GM23338 (cell line): ENCODE measurements at places on chromosomes 5 and 9. TPM values are rescaled to one million over a fixed set of nuclear protein-coding genes. Genes with fewer than 3 reads are reported as not detected.

DNA sequence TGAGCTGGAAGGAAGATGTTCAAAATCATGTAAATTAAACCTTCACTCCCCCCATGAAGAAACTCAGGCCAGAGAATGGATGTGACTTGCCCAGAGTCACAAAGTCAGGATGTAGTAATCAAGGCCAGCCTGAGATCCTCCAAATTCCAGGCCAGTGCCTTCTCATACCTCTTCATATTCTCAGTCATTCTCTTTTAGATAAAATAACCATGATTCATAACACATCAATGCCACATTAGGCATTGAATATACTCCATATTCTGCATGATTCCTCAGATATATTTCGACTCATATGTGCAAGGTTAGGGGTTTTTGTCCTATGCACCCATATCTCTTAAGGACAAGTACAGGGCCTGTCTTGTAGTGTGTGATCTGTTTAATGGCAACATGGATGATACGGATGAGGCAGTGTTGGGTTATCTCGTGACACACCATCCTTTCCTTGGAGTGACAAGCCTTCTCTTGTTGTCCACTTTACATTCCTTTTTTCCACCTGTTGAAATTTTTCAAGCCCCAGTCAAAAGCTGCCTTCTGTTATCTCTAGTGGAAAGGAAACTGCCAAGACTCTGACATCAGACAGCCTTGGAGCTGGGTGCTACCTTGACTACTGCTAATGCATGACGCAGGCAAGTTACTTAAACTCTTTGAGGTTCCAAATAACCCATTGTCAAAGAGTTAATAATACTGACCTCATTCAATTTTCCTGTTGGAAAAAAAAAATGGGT, 227.5 kb upstream of the NR4A3 start:
- no peak overlapping the region for H3K4me3 ChIP-seq
- H3K27ac ChIP-seq: no peak overlapping the region
- no peaks in the 10 kb centered on the region for H3K36me3 ChIP-seq
- no peaks in the 10 kb centered on the region for H3K27me3 ChIP-seq
- H3K4me1 ChIP-seq: no peaks in the 10 kb centered on the region

DNA sequence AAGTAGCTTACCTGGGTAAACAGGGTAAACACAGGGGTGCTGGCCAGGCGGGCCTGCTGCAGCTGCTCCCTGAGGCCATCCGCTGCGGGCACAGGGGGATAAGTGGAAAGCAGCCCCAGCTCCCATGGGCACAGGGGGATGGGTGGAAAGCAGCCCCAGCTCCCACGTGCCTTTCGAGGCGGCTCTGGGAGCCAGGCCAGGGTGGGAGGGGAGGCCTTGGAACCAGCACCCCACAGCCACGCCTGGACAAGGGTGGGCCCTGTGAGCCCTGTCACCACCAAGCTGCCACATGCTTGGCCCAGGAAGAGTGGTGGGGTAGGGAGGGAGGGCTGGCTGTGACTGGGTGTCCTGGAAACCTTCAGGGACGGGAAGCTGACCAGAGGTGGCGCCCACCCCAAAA, 7.8 kb upstream of the CARD9 start:
- H3K4me3 ChIP-seq: no peak overlapping the region
- DNase-seq: no peak
- H3K27me3 ChIP-seq: no peaks in the 10 kb centered on the region

- no peak overlapping the region for H3K4me3 ChIP-seq
- H3K27ac ChIP-seq: no peak overlapping the region
- no peak for DNase-seq
- 0 out of 2 replicates have a peak, but pooled peaks cover under 1% of the 10 kb centered on the region for H3K36me3 ChIP-seq
- peaks cover 10% of the 10 kb centered on the region; the same call in 1 of the 2 replicates for H3K4me1 ChIP-seq
These were observed 24.5 kb downstream of the MRPS30 start for GRCh38 chr5:44833249-44833648.

DNA sequence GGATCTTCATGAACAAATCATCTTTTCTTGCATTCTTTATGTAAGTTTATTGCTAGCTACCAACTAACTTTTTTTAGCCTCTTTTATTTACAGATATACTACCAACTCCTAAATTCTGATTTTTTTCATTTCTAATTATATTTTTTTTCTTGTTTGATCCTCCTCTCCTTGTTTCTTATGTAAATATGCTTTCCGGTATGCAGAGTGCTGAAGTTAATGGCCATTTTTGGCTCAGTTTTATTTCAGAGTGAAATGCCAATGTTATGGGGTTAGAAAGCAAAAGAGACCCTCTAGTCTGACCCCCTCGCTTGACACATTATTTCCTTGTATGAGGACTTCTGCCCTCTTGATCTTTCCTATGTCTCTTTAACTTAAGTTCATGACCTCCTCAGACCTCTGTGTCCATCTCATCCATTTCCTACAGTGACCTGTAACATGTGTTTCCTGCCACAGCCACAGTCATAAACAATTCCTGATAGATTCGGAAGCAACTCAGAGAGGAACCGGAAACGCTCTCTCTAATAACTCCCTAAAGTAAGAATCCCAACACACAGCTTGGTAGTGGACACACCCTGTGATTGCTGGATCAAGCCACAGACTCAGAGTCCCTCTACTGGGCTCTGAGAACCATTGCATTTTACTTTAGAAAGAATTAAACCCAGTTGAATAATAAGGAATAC, 42.9 kb upstream of the AFAP1L1 start:
- H3K27me3 ChIP-seq: no peaks in the 10 kb centered on the region
- no peaks in the 10 kb centered on the region for H3K36me3 ChIP-seq
- H3K4me3 ChIP-seq: no peak overlapping the region
- no peak overlapping the region for H3K27ac ChIP-seq
- DNase-seq: peak; percentile 74

LECT2 gene
- total RNA-seq: not detected in 2 replicates
